ENCODE measurements at places on chromosomes 3 and 15.

- no peak for DNase-seq
These were observed 11.9 kb upstream of the TM4SF19 start for GRCh38 chr3:196350067-196350466.

DNA sequence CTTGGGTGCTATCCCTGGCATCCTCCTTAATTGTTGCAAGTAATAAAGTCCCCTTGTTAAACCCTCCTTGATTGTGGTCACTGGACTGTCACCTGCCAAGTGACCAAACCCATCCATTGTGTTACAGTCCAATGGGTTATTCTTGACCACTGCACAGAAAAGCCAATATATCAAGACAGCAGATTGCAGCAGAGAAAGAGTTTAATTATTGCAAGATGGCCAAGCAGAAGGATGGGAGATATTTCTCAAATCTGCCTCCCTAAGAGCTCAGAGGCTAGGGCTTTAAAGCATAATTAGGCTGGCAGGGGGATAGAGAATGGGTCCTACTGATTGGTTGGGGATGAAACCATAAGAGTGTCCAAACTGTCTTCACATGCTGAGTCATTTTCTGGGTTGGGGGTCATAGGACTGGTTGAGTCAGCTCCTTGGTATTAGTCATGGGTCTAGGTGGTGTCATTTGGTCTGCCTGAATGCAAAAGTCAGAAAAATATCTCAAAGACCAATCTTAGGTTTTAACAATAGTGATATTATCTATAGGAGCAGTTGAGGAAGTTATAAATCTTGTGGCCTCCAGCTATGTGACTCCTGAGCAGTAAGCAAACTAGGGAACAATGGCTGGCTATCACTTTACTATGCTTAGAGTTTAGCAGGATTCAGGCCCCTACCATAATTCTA is 19.1 kb upstream of the XYLB start:
- DNase-seq = no peak

- DNase-seq = no peak
These were observed 595.8 kb upstream of the NR2F2 start for GRCh38 chr15:95734422-95735316.

- no peak for DNase-seq
These were observed 895 bp downstream of the HYKK start for GRCh38 chr15:78508272-78508671.

DNA sequence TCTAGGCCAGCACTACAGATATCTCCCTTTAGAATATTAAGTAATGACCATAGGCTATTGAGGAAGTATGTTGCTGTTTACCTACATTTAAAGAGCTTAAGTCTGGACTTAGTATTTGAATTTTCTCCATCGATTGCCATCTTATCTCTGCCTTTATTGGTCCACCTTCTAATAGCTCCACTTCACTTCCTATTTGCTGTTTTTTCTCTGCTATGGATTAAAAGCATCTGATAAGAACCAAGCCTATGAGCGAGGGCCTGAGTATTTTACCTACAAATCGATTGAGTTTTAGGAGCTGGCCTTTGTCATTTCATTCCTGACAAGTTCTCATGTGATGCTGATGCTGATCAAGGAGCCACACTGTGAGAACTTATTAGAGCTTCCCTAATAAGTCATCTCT is 52.6 kb upstream of the AKAP13 start:
- DNase-seq = no peak

DNA sequence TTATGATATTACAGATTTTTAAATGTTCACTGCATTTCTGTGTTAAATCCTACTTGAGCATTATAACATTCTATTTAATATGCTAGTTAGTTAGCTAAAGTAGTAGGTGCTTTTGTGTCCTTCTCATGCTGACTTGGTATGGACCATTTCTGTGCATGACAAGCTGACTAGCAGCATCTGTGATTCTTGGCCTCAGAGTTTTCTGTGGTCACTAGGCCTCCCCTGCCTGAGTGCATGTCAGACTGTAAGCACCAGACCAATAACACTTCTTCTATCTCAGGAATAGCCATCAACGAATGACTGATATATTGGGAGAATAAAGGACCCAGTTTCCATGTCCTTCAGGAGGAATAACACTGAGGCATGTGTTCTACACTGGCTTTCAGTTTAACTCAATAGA is 22.6 kb upstream of the SLC7A14 start:
- DNase-seq = no peak

- DNase-seq = no peak
These were observed 216.8 kb downstream of the VGLL3 start for GRCh38 chr3:86774082-86774691.

DNA sequence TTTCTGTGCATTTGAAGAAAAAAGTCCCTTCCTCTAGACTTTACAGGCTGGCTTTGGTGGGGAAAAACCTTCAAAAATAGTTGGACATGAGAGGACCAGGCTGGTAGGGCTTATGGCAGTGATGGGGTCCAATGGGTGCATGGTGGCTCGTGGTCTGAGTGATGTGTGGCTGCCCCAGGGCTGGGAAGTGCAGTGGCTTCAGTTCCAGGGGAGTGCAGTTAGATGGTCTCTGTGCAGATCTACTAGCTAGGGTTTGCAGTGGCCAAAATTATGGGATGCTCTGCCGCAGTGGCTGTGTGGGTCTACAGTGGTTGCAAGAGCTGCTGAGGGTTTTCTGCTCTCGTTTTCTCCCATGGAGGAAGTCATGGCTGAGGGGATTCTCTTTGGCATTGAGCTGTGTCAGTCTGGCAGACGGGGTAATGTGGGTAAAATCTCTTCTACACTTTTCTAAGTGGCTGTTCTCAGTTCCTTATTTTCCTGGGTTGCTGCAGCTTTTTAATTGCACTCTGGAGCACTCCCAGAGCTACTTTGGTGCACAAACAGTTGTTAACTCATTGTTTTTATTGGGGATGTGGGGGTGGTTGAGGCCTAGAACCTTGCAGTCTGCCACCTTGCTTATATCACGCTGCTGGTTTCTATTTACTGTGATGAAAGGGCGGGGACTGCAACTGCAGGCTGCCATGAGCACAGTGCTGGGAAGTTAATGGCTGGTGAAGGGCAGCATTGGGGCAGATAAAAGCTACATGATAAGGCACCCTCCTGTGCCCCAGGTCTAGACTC is 1324.6 kb downstream of the NSUN3 start:
- DNase-seq = no peak

DNA sequence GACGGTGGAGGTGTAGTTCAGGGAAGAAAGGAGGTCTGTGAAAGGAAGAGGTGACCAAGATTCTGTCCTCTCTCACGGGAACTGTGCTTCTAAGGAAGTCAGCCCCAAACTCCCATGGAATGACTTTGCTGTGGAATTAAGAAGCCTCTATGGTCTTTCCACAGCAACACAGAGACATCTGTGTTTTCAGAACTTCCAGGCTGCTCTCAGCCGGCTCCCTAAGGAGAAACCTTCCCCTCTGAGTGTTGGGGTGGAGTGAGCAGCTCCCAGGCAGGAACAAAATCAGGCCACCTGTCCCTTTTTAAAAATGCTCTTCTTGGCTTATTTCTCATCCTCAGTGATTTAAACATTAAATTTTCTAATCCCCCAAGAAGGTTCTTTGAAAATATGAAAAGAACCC is 53.3 kb upstream of the SNRK start:
- no peak for DNase-seq

GRCh38 chr3:41660510-41660909 is 301.4 kb downstream of the ULK4 start:
- DNase-seq = no peak

GRCh38 chr3:58683466-58683865 is 16.9 kb upstream of the FAM3D start:
- DNase-seq = peak; percentile 47

DNA sequence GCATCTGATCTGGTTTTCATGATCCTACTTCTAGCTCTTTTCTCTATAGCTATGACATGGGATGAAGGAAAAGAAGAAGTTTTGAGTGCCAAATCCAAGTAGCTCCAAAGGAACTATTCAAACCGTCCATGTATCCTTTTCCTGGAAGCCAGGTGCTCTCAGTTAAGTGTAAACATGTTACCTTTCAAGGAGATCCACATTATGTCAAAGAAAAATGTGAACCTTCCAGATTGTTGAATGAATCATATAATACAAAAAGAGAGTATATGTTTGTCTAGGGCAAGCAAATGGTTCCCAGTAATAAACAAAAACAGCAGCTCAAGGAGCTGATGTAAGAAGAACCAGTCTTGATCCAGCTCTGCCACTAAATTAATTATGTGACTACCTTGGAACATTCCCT is 534.9 kb downstream of the MAGI1 start:
- DNase-seq = no peak

DNA sequence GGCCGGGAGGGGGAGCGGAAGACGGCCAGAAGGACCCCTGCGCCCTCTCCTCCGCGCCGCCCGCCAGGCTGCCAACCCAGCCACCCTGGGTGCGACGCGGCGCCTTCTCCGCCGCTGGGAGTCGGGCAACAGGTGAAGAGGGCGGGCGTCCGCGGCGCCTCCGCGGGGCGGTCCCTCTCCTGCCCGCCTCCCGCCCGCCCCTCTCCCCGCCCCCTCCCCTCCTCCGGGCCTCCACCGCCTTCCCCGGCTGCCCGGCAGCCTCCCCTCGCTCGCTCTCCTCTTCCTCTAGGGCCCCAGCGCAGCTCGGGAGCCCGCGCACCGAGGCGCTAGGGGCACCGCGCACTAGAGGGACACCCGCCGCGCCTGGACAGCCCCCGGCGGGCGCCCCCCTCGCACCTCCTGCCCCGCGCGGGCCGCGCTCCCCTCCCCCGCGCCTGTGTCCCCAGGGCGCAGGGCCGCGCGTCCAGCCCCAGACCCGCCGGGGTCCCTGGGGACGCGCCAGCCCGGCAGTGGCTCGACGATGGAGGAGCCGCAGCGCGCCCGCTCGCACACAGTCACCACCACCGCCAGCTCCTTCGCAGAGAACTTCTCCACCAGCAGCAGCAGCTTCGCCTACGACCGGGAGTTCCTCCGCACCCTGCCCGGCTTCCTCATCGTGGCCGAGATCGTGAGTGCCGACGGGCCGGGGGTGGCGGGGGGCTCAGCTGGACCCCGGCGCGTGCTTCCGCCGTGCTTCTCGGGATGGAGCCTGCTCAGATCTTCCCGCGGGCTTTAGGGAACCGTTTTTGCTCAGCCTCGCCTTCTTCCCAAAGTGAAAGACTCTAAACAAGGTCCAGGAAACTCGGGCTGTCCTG is at the start of gene CMTM8:
CMTM8 (plus strand) TSS at position 228 of the 854 bp plus-strand sequence; CDS start at position 521, 293 bp downstream.
- DNase-seq = no peak

GRCh38 chr3:183285828-183286457 is 32.9 kb downstream of the B3GNT5 start:
- peak; percentile 74 for DNase-seq

- no peak for DNase-seq
These were observed 136.8 kb upstream of the FOXB1 start for GRCh38 chr15:59867086-59867855.

- DNase-seq = no peak
These were observed 188.3 kb upstream of the THBS1 start for GRCh38 chr15:39392469-39393047.

- no peak for DNase-seq
These were observed 148.8 kb upstream of the GADL1 start for GRCh38 chr3:31043184-31043819.

GRCh38 chr15:37028625-37029296 is 71.6 kb downstream of the MEIS2 start:
- no peak for DNase-seq

DNA sequence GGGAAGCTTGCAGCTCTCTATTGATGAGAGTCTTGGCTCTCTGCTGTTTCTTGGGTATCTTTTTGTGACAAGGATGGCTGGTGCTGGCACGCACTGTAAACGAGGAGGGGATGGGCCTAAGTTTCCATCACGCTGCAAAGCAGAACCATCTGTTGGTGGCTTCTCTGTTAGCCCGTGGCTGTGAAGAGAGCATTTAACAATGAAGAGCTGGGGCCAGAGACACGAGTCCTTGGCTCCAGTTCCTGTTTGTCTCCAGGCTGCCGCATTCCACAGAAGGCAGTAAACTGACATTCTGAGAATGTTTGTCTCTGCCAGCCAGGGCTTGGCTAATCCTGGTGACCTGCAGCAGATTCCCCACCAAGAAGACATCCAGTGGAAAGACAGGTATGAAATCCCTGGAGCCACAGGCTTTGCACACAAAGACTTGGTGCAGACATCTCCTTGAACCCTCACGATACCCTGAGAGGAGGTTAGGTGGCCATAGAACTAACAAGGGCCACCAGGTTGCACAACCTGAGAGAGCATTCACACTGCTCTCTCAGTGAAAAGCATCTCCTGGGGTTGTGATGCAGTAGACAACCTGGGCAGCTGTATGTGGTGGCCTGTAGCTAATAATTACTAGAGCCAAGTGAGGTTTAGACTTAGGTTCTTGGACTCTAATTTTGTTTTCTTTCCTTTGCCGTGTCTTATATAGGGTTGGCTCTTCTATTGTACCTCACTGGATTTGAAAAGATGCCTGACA is 130.9 kb downstream of the ASB7 start:
- no peak for DNase-seq

DNA sequence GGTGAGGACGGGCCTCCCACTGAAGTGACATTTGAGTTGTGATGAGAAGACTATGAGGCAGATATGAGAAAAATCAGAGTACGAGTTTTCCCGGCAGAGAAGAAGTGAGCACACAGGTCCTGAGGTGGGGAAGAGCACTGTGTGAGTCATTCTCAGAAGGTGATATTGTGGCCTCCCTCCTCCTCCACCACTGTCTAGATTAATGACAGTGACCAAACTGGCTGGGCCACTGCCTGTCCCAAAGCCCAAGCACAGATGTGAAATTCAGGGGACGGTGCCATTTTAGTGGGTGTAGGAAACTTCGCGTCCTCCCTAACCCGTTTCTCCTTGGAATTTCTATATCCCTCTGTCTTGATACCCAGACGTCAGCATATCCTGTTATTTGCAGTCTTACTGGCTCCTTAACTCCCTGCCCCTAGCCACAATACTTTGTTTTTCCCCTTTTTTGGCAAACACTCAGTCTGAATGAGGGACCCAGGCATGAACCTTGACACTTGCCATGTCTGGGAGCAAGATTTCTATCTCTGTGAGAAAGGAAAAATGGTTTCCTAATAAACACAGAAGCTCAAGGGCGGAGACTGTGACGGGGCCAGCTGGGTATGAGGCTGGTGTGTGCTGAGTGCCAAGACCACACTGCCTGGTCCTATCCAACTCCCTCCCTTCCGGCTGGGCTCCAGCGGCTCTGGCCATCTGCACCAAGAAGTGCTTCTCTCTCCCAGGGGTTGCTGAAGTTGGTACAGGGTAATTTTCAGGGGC is 15.2 kb downstream of the PRICKLE2 start:
- DNase-seq = no peak

DNA sequence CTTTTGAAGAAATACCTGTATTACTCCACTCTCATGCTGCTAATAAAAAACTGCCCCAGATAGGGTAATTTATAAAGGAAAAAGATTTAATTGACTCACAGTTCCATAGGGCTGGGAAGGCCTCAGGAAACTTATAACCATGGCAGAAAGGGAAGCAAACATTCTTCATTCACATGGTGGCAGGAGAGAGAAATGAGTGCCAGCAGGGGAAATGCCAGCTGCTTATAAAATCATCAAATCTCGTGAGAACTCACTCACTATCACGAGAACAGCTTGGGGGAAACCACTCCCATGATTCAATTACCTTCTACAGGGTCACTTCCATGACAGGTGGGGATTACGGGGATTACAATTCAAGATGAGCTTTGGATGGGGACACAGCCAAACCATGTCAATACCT is 18.7 kb downstream of the MFSD1 start:
- no peak for DNase-seq

- DNase-seq = no peak
These were observed 86.9 kb downstream of the KLF15 start for GRCh38 chr3:126270145-126270811.

GRCh38 chr3:131616719-131617118 is 113.9 kb upstream of the MRPL3 start:
- no peak for DNase-seq
